D341Med (cell line): ENCODE measurements at places on chromosomes 6 and 20.
A peak's percentile ranks its signal among the peaks of the same experiment; 100 is the strongest.

- no peak for DNase-seq
Observed at GRCh38 chr6:23086100-23086499, 516.7 kb downstream of the HDGFL1 start.

DNA sequence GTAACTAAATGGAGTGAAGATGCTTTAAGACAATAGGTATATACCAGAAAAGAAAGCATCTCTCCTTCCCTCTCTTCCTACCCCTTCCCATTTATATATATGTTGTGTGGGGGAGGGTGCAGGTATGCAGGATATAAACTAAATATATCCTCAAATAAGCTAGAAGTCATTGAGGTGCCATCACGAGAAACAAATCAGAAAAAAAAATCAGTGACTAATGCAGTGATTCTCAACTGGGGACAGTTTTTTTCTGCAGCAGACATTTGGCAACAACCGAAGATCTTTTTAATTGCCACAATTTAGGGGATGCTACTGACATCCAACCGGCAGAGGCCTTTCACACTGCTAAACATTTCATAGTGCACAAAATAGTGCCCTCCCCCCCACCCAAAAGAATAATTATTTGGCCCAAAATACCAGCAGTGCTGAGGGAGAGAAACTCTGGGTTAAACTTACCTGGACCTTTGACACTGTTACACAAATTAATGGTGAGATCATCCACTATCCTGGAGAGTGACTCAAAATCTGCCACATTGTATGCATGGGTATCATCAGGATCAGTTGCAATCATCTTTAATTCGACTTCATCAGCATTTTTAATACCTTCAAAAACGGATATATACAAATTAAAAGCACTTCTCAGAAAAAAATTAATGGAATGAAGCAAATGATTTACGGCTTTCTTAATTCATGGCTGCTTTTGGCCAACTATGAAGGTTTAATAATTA is 55.0 kb downstream of the COL12A1 start:
- no peak for DNase-seq

GRCh38 chr20:14992153-14992552 is 654.7 kb upstream of the FLRT3 start:
- no peak for DNase-seq

DNA sequence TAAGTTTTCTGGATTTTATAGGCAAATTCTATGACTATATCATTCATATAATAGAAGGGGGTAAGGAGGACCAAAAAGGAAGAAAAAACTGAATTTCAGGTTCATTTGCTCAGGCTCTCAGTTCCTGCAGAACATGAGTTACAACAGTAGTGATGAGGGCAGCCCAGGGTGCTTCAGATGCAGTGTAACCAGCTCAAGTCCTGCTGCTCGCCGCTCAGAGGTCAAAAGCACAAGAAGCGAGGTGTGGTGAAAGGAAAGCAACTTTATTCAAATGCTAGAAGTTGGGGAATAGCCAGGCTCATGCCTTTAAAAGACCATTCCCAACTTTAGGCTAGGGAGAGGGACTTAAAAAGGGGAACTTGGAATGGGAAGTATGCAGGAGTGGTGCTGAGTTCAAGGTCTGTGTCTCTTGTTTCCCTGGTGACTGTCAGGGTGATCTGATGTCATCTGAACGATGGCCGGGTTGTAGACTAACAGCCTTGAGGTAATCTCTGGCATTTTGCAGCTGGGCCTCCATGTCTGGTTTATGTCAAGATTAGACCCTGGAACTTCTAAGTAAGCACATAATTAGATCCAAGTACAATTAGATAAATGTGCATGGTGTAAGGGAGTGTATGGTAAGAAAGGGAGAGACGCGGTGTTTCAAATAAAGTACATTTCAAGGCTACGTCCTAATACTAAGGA is 14.5 kb upstream of the SEC63 start:
- DNase-seq: no peak

- DNase-seq: no peak
Observed at GRCh38 chr6:53721766-53722165, 56.2 kb upstream of the KLHL31 start.

- no peak for DNase-seq
Observed at GRCh38 chr20:45067087-45067486, 33.8 kb downstream of the KCNS1 start.

GRCh38 chr6:5486214-5486613 is 224.9 kb downstream of the FARS2 start:
- DNase-seq: no peak

DNA sequence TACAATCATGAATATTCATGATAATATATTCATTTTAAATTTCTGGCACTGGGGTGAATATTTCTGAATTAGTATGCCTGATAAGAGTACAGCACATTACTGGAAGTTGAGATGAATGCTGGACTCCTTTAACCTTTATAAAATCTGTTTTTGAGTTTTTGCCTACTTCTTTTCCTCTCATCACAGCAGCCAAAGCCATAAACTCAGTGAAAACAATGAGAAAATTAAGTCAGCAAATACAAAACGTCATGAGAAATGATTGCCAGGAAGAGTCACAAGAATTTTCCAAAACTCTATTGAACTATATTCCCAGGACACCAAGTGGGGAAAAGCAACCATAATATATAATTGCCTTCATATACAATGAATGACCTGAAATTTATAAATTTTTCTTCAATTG is 837.6 kb downstream of the TBC1D32 start:
- no peak for DNase-seq

- no peak for DNase-seq
Observed at GRCh38 chr20:63252284-63252711, 2.0 kb downstream of the NKAIN4 start.

DNA sequence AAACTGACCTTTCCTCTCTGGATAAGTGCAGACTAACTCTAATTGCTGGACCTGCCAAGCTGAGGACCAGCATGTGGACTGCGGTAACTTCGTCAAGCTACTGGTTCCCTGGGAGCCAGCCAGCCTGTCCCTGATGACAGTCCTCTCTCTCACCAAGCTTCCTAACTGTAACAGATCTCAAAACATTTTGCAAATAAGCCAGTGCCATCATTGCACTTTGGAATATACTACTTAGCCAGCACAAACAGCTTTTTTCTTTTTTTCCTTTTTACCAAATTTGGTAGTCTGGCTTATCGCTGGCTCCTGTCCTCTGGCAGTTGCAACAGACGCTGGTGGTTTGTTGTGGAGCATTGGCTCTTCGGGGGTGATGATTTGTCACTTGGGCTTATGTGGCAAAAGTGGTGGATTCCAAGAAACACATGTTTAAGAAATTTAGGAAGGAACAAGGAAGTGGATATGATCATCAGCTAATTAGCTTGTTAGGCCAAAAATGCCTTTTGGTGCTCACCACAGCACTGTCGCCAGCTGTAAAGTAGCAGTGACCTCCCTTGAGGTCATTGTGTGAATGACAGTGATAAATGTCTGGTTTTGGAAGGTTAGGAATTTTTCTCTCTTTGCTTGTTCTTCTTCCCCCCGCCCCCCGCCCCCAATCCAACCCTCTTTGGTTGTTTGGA is 171.7 kb downstream of the CLIC5 start:
- DNase-seq: no peak

DNA sequence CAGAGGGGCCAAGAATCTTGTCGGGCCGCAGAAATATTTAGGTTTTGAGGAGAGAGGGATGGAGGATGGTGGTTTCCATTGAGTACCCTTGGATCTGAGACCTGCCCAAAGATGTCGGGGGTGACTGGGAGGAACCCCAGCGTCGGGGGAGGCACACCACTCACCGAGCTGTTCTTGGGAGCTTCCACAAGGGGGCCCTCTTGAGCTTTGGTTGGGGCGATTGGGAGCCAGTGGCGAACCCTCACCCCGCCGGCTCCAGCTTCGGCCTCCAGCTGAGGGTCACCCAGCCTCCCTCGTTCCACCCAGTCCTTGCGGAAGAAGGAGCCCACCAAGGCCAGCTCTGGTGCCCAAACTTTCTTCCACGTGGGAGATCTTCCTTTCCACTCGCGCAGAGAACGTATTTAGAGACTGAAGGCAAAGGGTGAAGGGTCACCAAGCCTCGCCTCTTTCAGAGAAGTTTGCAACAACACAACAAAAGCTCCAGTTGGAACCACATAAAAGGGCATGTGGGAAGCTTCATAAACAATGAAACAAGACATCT is 33.6 kb downstream of the APCDD1L start:
- DNase-seq: peak; percentile 91
